ENCODE measurements at places on chromosomes 2 and 18. TPM values are rescaled to one million over a fixed set of nuclear protein-coding genes. Genes with fewer than 3 reads are reported as not detected.

- no peak overlapping the region for H3K4me3 ChIP-seq
- peaks cover 8% of the 10 kb centered on the region for H3K4me1 ChIP-seq
- no peaks in the 10 kb centered on the region for H3K27me3 ChIP-seq
- H3K27ac ChIP-seq, result no peak overlapping the region
These were observed 65.2 kb downstream of the COPS8 start for GRCh38 chr2:237150831-237151375.

The CDH2 gene
- total RNA-seq, result not detected

The LAMA3 gene
- total RNA-seq, result 0.14 TPM

DNA sequence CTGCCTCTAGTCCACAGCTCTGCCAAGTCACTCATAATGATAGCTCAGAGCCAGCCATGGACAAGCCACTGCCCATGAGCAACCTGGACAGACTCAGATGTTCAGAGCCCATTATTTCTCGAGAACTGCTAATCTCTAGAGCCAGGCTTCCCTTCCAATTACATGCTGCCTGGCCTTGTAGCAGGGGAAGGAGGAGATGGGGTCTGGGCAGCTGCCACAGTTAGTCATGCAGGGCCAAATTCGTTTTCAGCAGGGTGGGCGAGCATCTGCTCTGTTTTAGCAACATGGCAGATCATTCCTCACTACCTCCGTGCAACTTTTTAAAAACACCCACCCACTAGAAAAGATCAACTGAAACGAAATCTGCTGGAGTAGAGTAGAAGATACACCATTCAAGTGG, 141.8 kb downstream of the MYO5B start:
- H3K27ac ChIP-seq, result no peak overlapping the region
- no peak overlapping the region for H3K4me3 ChIP-seq
- peaks cover 4% of the 10 kb centered on the region for H3K27me3 ChIP-seq
- DNase-seq, result no peak
- no peaks in the 10 kb centered on the region for H3K4me1 ChIP-seq

- no peaks in the 10 kb centered on the region for H3K27me3 ChIP-seq
- no peaks in the 10 kb centered on the region for H3K4me1 ChIP-seq
- no peak for DNase-seq
These were observed 50.6 kb upstream of the EHBP1 start for GRCh38 chr2:62654876-62655359.

The MALT1 gene
- total RNA-seq, result 71.6 TPM

The AMER3 gene
- total RNA-seq, result not detected

DNA sequence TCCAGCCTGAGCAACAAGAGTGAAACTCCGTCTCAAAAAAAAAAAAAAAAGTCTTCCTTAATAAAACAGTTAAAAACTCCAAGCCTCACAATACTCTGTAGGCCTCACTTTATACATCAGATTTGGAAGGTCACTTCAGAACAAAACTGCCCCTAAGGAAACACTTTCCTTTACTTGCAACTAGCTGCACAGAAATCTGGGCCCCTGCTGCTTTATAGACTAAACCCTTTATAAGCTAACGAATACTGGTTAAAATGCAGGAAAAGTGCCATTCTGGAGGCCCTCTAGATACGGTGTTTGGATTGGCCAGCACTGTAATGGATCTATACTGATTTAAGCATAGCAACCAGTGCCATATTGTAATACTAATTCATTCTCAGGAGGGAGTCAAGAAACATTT, 1.5 kb downstream of the ABHD1 start:
- no peak for DNase-seq
- H3K27ac ChIP-seq, result no peak overlapping the region
- peaks cover 20% of the 10 kb centered on the region for H3K27me3 ChIP-seq
- no peak overlapping the region for H3K4me3 ChIP-seq
- peaks cover 9% of the 10 kb centered on the region for H3K4me1 ChIP-seq
